ENCODE measurements at places on chromosomes 11 and 22.

DNA sequence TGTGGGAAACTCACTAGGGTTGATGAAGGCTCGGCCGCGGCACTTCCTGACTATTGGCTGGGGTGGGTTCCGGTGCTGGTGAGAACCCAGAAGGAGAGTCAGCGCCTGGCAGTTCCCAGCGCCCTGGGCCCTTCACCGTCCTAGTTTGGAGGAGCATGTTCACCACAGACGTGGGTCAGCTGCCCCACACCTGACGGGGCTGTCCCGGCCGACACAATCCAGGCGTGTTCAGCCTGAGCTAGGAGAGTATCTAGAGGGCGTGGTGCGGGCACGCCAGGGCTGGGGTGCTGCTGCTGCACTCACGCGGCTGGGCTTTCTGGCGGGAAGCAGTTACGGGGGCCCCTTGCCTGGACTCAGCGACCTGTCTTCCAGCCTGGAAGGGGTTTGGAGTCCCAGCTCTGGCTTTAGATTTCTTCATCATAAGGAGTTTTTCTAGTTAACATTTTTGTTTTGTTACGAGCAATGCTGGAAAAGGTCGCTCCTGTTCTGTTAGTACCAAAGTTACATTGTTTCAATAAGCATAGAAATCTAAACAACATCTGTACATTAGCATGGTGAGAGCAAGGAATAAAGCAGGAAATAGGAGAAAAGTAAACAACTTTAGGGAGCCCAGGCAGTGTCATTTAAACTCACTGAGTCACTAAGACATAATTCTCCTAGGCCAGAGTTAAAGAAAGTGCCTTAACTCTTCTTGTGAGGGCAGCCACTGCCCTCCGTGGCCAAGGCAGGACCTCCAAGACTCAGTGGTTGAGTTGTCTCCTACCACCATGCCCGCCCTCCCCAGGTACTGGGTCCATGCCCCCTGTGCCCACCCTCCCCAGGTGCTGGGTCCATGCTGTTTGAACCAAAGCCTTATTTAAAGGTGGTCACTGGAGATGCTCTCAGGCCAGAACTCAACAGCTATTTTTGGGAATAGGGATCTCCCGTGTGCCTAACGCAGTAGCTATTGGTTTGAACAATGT, 12.1 kb upstream of the ADORA2A start:
- DNase-seq: no peak

DNA sequence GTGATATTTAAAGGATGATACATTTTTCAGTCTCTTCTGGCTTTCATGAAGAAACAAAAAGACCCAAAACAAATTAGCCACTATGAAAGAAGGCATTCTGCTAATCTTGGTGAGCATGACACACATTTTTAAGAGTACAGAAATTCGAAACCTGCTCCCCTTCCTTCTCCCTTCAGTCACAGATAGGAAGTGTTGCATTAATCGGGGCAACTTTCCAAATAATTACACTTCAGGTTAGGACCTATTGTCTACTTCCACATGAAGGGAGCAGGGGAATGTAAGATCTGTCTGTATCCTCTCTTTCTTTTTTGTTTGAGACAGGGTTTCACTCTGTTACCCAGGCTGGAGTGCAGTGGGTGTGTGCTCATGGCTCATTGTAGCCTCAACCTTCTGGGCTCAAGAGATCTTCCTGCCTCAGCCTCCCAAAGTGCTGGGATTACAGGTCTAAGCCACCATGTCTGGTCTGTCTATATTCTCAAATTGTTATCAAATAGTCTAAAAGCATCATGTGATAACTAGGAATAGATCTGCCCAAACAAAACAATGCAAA, 45.8 kb downstream of the NCAM1 start:
- DNase-seq: no peak

- DNase-seq: no peak
Measured at GRCh38 chr11:78938971-78939370, 364.3 kb upstream of the NARS2 start.

DNA sequence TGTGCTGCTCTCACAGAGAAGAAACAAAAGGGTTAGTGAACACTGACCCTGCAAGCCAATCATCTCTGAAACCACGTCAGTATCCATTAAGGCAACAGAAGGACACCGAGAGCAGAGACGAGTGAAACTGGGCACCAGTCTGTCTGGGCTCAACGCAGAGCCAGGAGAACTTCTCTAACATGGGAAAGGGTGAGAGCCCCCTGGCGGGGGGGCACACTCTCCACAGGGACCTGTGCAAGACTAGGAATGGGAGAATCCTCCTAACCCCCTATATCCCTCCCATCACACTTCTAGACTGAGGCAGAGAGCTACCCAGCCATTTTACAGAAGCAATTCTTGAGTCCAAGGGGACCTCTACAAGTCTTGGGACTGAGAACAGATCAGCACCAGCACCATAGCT, 285.8 kb downstream of the SOX6 start:
- DNase-seq: no peak

DNA sequence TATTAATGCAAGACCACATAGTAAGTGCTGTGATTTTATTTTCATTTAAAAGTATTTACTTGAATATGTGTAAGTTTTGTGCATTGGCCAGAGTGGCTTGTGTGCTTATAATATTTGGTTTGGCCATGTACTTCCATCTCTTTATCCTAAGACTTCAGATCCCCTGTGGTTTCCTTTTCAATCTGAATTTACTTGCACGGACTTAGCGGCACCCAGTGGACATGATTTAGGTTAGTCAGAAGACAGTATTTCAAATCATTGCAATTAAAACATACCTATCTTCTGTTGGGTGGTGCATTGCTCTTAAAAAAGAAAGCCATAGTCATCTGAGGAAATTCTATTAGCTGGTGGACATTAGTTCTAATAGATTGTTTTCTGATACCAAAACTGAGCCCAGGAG, 30.7 kb downstream of the PIWIL4 start:
- no peak for DNase-seq

- DNase-seq: no peak
Measured at GRCh38 chr11:47553406-47553743, 443 bp upstream of the CELF1 start.

- peak; percentile 73 for DNase-seq
Measured at GRCh38 chr11:68282141-68282860, 10.5 kb upstream of the C11orf24 start.

- no peak for DNase-seq
Measured at GRCh38 chr11:72972496-72973128, 158.4 kb downstream of the ATG16L2 start.

DNA sequence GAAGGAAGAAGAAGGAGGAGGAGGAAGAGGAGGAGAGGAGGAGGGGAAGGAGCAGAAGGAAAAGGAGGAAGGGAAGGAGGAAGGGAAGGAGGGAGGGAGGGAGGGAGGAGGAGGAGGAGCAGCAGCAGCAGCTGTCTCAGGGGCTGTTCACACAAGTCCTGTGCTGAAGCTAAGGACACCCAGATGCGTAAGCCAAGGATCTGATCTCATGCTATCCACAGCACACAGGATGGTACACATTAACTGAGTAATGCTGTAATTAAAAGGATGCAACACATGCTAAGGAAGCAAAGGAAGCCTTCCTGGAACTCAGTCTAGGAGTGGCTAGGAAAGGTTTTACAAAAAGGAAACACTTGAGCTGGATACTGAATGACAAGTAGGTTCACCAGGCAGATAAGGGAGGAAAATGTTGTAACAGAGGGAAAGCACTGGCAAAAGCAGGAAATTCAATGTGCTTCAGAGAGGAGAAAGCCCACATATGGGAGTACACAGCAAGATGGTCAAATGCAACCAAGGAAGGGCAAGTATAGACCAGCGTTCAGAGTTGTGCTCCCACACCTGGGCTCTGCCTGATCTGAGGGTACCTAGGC, 32.0 kb downstream of the TRIM66 start:
- no peak for DNase-seq
